ENCODE measurements at places on chromosomes 5 and 9. TPM values are rescaled to one million over a fixed set of nuclear protein-coding genes. Genes with fewer than 3 reads are reported as not detected.

- no peaks in the 10 kb centered on the region for H3K36me3 ChIP-seq
- H3K27ac ChIP-seq: no peak overlapping the region
- no peak overlapping the region for H3K4me3 ChIP-seq
- H3K4me1 ChIP-seq: peaks cover 2% of the 10 kb centered on the region
- H3K27me3 ChIP-seq: no peaks in the 10 kb centered on the region
- no peak for DNase-seq
Measured at GRCh38 chr9:92496396-92497176, 14.3 kb upstream of the ASPN start.

GRCh38 chr5:96614110-96614691 lies 48.0 kb upstream of the CAST start:
- H3K4me3 ChIP-seq: no peak overlapping the region
- H3K4me1 ChIP-seq: no peaks in the 10 kb centered on the region
- no peaks in the 10 kb centered on the region for H3K27me3 ChIP-seq
- H3K36me3 ChIP-seq: no peaks in the 10 kb centered on the region
- H3K27ac ChIP-seq: no peak overlapping the region

- H3K4me3 ChIP-seq: no peak overlapping the region
- no peaks in the 10 kb centered on the region for H3K4me1 ChIP-seq
- no peaks in the 10 kb centered on the region for H3K27me3 ChIP-seq
- H3K36me3 ChIP-seq: peaks cover 10% of the 10 kb centered on the region
- no peak for DNase-seq
Measured at GRCh38 chr9:137354153-137354844, 52.2 kb upstream of the NRARP start.

GRCh38 chr5:96595300-96596090 lies 66.7 kb upstream of the CAST start:
- DNase-seq: no peak
- H3K4me3 ChIP-seq: no peak overlapping the region
- H3K27me3 ChIP-seq: no peaks in the 10 kb centered on the region
- H3K36me3 ChIP-seq: no peaks in the 10 kb centered on the region
- peaks cover 10% of the 10 kb centered on the region for H3K4me1 ChIP-seq
- no peak overlapping the region for H3K27ac ChIP-seq

GRCh38 chr5:22938362-22938761 lies 85.2 kb upstream of the CDH12 start:
- no peak overlapping the region for H3K27ac ChIP-seq
- DNase-seq: no peak
- no peaks in the 10 kb centered on the region for H3K27me3 ChIP-seq
- H3K4me3 ChIP-seq: no peak overlapping the region

- H3K36me3 ChIP-seq: no peaks in the 10 kb centered on the region
- no peak for DNase-seq
- no peak overlapping the region for H3K4me3 ChIP-seq
Measured at GRCh38 chr9:80874276-80874675, 815.1 kb downstream of the TLE1 start.

DNA sequence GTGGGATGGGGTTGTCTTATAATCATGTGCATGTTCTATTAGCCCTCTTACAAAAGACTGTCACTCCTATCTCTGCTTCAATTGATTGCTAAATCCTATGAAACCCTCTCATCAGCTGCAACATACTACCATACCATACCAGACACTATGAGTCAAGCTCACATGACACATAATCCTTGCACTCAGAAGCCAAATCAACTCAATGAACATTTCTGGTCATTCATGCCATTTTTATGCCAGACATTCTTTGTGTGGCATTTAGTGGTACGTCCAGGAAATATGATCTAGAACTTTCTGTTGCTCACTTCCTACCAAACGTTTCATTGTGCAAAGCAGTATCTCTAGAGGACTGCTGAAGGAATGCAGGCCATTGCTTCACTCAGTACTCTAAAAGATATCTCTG lies 159.2 kb upstream of the GNA14 start:
- peaks cover 26% of the 10 kb centered on the region for H3K4me1 ChIP-seq
- H3K4me3 ChIP-seq: no peak overlapping the region
- no peaks in the 10 kb centered on the region for H3K27me3 ChIP-seq
- DNase-seq: no peak
- peaks cover 10% of the 10 kb centered on the region for H3K36me3 ChIP-seq

- no peaks in the 10 kb centered on the region for H3K27me3 ChIP-seq
- no peak overlapping the region for H3K4me3 ChIP-seq
- no peak for DNase-seq
- peaks cover 7% of the 10 kb centered on the region for H3K36me3 ChIP-seq
- no peak overlapping the region for H3K27ac ChIP-seq
Measured at GRCh38 chr9:35108461-35108860, 5.5 kb upstream of the STOML2 start.

GRCh38 chr5:159189310-159189709 lies 20.0 kb downstream of the RNF145 start:
- H3K27me3 ChIP-seq: no peaks in the 10 kb centered on the region
- no peak overlapping the region for H3K27ac ChIP-seq
- DNase-seq: no peak

DNA sequence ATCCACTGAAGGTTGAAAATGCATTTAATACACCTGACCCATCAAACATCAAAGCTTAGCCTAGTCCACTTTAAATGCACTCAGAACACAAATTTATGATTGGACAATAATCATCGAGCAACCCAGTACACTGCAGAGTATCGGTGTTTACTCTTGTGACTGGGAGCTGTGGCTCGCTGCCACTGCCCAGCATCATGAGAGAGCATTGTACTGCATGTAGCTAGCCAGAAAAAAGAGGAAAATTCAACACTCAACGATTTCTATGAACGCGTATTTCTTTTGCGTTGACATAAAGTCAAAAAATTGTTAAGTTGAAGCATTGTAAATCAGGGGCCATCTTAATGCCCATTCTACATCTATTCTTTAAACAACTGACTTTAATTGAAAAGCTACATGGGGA lies 95.1 kb upstream of the CD180 start:
- H3K36me3 ChIP-seq: no peaks in the 10 kb centered on the region
- H3K27ac ChIP-seq: no peak overlapping the region
- peaks cover 5% of the 10 kb centered on the region for H3K4me1 ChIP-seq
- peaks cover 3% of the 10 kb centered on the region for H3K27me3 ChIP-seq
- H3K4me3 ChIP-seq: no peak overlapping the region
- no peak for DNase-seq

The ZNF454 gene
- total RNA-seq: 0.36 TPM

The FOXD4L3 gene
- total RNA-seq: 0.36 TPM

Measured in progenitor cell of endocrine pancreas (in vitro differentiated cells).